Activated CD8-positive, alpha-beta T cell treated with anti-CD3 and anti-CD28 coated beads, Interleukin-2, amount 10 ng/mL, durations not matched to agents 7 days and 5 days (primary cell): ENCODE measurements at places on chromosomes 3 and 15.

- no peak for DNase-seq
These were observed 31.7 kb downstream of the SPINK8 start for GRCh38 chr3:48301800-48302166.

DNA sequence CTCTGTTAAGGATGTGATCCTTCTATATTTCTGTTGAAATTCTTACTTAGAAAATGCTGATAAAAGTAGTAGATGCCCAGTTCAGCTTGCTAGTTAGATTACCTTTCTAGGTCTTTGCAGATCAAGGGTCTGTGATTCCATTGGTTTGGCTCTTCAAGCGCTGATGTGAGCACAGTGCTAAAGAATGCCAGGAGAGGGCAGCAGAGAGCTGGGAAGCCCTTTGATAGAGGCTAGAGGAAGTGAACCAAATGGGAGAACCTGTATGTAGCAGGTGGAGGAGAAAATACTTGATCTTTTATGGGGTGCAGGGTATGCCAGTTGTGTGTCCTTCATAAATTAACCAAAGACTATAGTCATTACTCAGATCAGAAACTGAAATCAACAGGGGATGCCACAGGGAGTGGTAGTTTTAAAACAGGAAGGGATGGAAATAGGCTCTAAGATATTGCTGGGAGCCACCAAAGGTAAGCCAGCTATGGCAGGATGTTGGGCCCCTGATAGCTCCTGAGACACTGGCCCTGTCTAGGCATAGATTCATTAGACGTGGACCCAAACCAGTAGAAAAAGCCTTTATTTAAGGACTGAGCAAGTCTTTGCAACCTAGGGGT is 677.4 kb downstream of the SQOR start:
- peak; percentile 69 for DNase-seq

GRCh38 chr15:49239105-49239504 is 69.1 kb downstream of the GALK2 start:
- no peak for DNase-seq

DNA sequence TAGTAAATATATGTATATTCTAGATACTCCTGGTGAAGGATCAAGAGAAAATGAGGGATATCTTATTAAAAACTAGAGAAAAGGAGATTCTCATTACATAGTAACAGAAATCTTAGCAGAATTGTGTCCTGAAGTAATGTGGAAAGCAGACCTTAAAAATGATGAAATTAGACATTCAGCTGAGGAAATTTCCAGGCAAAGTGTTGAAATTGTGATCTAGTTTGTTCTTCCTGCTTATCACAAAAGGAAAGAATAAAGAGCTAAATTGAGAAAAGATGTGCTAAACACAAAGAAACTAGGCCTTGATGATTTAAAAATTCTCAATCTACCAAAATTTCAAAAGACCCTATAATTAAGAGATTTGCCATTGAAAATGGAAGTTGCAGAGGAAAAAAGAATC is 362.6 kb upstream of the PLSCR5 start:
- DNase-seq = no peak

GRCh38 chr15:52727815-52728214 is 48.6 kb upstream of the ATOSA start:
- no peak for DNase-seq

- DNase-seq = no peak
These were observed 143.8 kb downstream of the TPRA1 start for GRCh38 chr3:127446756-127447155.

- DNase-seq = no peak
These were observed 28.0 kb downstream of the ACAA1 start for GRCh38 chr3:38108649-38109579.

- DNase-seq = no peak
These were observed 64.5 kb upstream of the KLF13 start for GRCh38 chr15:31262143-31262530.

DNA sequence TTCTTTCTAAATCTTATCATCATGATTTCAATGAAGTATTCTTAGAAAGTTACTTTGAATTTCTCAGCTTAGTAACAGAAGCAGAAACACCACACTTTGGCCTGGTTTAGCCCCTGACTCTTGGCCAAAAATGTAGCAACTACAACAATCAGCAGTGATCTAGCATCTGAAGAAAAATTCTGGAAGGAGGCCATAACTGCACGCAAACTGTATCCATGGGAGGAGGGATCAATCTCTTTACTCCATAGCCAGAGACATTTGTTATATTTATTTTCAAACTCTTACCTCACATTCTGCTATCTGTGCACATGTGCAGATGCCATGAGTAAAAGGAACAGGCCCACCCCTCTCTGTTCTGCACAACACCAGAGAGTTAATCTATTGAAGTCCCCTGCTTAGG is 251.0 kb upstream of the P2RY1 start:
- no peak for DNase-seq

GRCh38 chr15:96428742-96429141 is 98.2 kb downstream of the NR2F2 start:
- no peak for DNase-seq

GRCh38 chr15:79102595-79102994 is 12.0 kb upstream of the RASGRF1 start:
- DNase-seq = no peak

DNA sequence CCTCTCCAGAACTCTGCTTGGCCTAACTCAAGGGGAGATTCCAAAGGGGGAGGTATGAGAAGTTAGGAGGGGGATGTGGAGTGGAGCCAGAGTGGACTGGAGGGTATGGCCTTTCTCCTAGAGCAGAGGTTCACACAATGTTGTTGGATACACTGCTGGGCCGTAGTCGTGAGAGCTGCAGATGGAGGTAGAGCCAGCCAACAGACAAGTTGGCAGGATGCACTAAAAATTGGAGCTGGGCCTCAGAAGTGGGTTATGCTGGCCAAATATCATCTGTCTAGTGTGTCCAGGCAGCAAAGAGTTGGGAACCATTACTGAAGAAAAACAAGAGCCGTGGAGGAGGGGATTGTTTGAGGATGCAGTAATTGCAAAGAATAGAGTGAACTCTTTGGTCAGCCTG is 27.7 kb upstream of the LRRFIP2 start:
- DNase-seq = no peak

DNA sequence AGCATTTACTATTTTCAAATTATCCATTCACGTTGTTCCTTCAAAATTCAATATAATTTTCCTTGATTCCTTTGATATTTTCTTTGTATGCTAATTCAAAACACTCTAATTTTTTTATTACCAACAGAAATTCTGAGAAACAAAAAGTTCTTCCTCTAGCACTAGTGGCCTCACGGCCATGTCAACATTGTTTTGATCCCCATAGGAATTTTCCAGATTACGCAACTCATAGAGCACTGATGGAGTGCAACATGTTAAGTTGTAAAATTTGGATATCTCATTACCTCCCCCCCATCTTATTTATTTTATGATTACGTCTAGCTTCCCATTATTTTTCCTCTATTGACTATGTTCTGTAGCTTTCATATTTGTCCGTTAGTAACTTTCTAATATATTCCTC is 745.3 kb downstream of the TUSC7 start:
- no peak for DNase-seq
